ENCODE measurements at places on chromosomes 7 and 10. TPM values are rescaled to one million over a fixed set of nuclear protein-coding genes. Genes with fewer than 3 reads are reported as not detected.

DNA sequence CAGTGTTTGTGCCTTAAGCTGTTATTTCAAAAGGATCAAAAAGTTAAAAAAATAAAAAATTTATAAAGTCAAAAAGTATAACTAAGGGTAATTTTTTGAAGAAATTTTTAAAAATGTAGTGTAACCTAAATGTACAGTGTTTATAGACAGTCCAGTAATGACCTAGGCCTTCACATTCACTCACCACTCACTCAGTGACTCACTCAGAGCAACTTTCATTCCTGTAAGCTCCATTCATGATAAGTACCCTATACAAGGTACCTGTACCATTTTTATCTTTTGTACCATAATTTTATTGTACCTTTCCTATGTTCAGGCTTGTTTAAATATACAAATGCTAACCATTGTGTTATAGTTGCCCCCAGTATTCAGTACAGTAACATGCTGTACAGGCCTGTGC is 21.5 kb downstream of the DNAJC9 start:
- H3K4me1 ChIP-seq = no peaks in the 10 kb centered on the region
- H3K27me3 ChIP-seq = no peaks in the 10 kb centered on the region
- no peak overlapping the region for H3K27ac ChIP-seq
- H3K36me3 ChIP-seq = peaks cover 1% of the 10 kb centered on the region
- no peak overlapping the region for H3K4me3 ChIP-seq

DNA sequence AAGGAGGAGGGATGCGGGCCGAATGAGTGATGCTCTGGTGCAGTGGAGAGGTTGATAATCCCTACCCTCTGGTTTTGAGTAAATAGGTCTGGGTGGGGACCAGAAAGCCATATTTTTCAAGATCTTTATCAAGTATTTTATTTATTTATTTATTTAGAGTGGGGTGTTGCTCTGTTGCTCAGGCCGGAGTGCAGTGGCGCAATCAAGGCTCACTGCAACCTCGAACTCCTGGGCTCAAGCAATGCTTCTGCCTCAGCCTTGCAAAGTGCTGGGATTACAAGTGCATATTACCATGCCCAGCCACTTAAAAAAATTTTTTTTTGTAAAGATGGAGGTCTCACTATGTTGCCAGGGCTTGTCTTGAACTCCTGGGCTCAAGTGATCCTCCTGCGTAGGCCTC is 21.6 kb downstream of the SVIL start:
- H3K27ac ChIP-seq = no peak overlapping the region
- H3K36me3 ChIP-seq = peaks cover 22% of the 10 kb centered on the region
- H3K27me3 ChIP-seq = no peaks in the 10 kb centered on the region
- DNase-seq = no peak
- H3K4me3 ChIP-seq = no peak overlapping the region

GRCh38 chr7:14821757-14822480 is 80.6 kb downstream of the DGKB start:
- no peaks in the 10 kb centered on the region for H3K4me1 ChIP-seq
- no peaks in the 10 kb centered on the region for H3K36me3 ChIP-seq
- H3K27me3 ChIP-seq = no peaks in the 10 kb centered on the region
- no peak for DNase-seq
- H3K27ac ChIP-seq = no peak overlapping the region

DNA sequence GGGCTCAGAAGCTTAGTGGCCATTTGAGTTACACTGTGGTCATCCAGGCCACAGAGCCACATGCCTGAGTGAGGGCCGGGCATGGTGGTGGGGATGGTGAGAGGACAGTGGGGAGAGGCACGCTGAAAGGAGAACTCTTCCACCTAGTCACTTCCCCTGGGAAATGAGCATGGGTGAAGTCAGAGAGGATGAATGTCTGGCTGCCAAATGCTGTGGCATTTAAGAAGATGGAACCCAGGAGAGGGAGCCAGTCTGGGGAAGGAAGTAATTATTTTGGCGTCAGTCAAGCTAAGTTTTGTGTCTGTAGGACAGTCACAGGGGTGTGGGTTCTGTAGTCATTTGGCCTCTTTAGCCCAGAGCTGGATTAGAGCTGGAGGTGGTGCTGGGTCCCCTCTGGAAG is 86.0 kb upstream of the PODXL start:
- H3K4me3 ChIP-seq = no peak overlapping the region
- DNase-seq = no peak
- peaks cover 2% of the 10 kb centered on the region for H3K27me3 ChIP-seq
- no peaks in the 10 kb centered on the region for H3K4me1 ChIP-seq

GRCh38 chr7:1106063-1106792 is 18.3 kb downstream of the GPER1 start:
- H3K27me3 ChIP-seq = no peaks in the 10 kb centered on the region
- no peak for DNase-seq
- no peaks in the 10 kb centered on the region for H3K36me3 ChIP-seq
- H3K4me3 ChIP-seq = no peak overlapping the region
- H3K27ac ChIP-seq = no peak overlapping the region
- peaks cover 22% of the 10 kb centered on the region for H3K4me1 ChIP-seq

- no peak for DNase-seq
- no peaks in the 10 kb centered on the region for H3K36me3 ChIP-seq
These were observed 13.7 kb upstream of the USP6NL start for GRCh38 chr10:11625019-11625735.

- no peak overlapping the region for H3K4me3 ChIP-seq
- DNase-seq = no peak
- H3K4me1 ChIP-seq = peaks cover 6% of the 10 kb centered on the region
- no peak overlapping the region for H3K27ac ChIP-seq
These were observed 68.9 kb upstream of the ADO start for GRCh38 chr10:62735464-62736167.

GRCh38 chr7:1494866-1495563 is 9.2 kb downstream of the INTS1 start:
- no peak overlapping the region for H3K4me3 ChIP-seq
- H3K27me3 ChIP-seq = no peaks in the 10 kb centered on the region
- no peaks in the 10 kb centered on the region for H3K4me1 ChIP-seq
- no peak for DNase-seq
- H3K36me3 ChIP-seq = peaks cover 24% of the 10 kb centered on the region
- no peak overlapping the region for H3K27ac ChIP-seq

DNA sequence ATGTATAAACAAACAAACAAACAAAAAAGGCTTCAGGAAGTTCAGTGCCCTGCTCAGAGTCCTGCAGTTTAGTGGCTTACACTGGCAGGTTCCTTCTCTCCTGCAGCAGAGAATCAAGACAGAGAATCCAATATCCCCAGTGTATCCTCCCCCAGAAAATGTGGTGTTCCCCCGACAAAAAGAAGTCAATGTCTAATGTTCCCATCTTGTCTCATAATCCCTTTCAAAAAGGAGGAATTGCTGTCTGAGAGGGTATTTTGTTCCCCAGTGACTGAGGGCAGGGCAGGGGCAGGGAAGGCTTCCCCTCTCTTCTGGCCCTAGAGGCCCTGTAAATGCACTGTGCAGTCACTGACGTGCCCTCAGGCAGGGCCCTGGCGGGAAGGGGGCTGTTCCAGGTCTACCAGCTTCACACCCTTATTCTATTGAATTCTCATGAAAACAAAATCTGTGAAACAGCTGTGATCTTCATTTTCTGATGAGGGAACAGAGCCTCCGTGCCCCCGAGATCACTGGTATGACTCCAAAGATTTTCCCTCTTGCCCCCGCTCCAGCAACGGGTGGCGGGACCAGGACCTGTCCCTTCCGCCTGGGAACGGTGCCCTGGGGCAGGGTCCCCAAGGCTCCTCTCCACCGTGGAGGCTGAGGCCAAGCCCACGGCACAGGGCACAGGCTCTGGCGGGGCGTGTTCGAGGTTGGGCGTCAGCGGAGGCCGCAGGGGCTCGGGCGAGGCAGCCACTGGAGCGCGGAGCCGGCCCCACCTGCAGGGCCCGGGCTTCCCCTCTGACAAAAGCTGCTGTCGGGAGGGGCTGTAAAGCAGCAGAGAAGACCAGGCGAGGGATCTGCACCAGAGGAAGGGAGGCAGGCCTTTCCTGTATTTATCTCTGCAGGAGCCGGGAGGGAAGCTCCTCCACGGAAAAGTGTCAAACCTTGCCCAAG is 13.4 kb upstream of the WDFY4 start:
- H3K27ac ChIP-seq = no peak overlapping the region
- H3K27me3 ChIP-seq = no peaks in the 10 kb centered on the region
- H3K4me1 ChIP-seq = no peaks in the 10 kb centered on the region
- DNase-seq = no peak
- H3K36me3 ChIP-seq = no peaks in the 10 kb centered on the region
- H3K4me3 ChIP-seq = no peak overlapping the region

GRCh38 chr7:50427518-50427917 is 22.6 kb downstream of the FIGNL1 start:
- no peak overlapping the region for H3K4me3 ChIP-seq
- no peaks in the 10 kb centered on the region for H3K4me1 ChIP-seq
- no peak overlapping the region for H3K27ac ChIP-seq
- no peaks in the 10 kb centered on the region for H3K36me3 ChIP-seq

DNA sequence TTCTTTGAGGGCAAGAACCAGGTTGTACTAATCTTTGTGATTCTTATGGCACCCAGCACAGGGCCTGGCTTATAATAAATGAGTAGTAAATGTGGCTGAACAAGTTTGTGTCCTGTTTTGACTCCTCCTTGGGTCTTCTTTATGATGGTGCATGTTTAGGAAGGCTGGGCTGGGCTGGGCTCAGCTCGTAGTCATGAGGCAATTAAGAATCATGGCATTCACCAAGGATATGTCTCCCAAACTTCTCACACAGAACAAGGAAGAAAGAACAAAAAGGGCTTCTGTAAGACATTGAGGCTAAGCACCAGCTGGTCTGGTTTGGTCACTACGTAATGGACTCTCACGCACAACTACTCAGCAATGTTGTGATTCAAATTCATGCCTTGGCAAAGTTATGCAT is 30.5 kb upstream of the YAE1 start:
- no peak overlapping the region for H3K4me3 ChIP-seq
- H3K36me3 ChIP-seq = no peaks in the 10 kb centered on the region
- no peaks in the 10 kb centered on the region for H3K4me1 ChIP-seq
- no peaks in the 10 kb centered on the region for H3K27me3 ChIP-seq

DNA sequence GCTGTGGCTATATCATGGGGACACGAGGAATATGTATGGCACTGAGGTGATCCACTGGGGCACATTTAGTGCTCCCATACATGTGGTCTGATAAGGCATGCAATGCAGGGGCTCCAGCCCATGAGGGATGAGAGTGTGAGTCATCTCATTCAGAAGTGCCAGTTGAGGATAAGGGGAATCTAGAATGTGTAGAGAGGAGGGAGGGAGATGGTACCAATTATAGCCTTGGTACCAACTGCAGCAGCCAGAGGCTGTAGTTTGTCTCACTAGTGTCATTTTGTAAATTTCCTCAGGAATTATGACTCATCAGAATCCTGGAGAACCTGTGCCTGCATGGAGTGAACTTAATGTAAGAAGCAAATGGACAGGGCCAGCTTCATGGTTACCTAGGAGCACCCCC is 46.2 kb downstream of the LAMB4 start:
- no peaks in the 10 kb centered on the region for H3K27me3 ChIP-seq
- H3K4me1 ChIP-seq = peaks cover 2% of the 10 kb centered on the region
- H3K4me3 ChIP-seq = no peak overlapping the region

GRCh38 chr7:94431619-94432280 is 37.1 kb downstream of the COL1A2 start:
- H3K27me3 ChIP-seq = peaks cover 14% of the 10 kb centered on the region
- no peak for DNase-seq
- H3K27ac ChIP-seq = no peak overlapping the region
- no peaks in the 10 kb centered on the region for H3K36me3 ChIP-seq
- H3K4me1 ChIP-seq = no peaks in the 10 kb centered on the region

DNA sequence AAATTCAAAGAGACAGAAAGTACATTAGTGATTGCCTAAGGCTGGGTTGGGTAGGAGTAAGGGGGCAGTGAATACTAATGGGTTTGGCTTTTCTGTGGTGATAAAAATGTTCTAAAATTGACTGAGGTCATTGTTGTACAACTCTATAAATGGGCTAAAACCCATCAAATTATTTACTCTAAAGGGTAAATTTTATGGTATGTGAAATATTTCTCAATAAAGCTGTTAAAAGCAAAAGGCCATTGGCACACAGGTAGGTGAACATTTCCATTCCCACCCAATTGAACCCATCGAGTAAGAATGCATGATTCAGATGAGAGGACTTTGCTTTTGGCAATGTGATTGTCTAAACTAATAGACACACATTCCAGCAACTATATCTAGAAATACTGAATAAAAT is 579.4 kb downstream of the GATA3 start:
- H3K36me3 ChIP-seq = no peaks in the 10 kb centered on the region
- H3K27ac ChIP-seq = no peak overlapping the region
- no peaks in the 10 kb centered on the region for H3K4me1 ChIP-seq
- no peak overlapping the region for H3K4me3 ChIP-seq
- H3K27me3 ChIP-seq = peaks cover 1% of the 10 kb centered on the region

DNA sequence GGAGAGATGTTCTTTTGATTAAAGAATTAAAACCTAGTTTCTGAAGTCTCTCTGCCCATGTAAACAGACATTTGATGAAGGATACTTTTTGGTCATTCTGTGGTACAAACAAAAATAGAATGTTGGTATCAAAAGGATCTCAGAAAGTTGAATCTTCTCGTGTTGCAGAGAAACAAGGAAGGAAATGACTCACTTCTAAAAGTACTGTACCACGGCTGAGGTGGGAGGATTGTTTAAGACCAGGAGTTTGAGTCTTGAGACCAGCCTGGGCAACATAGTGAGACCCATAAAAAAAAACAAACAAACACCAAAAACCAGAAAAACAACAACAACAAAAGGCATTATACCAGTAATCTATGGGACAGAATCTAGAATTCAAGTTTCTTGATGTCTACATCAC is 69.7 kb downstream of the PRSS58 start:
- H3K27ac ChIP-seq = no peak overlapping the region
- no peaks in the 10 kb centered on the region for H3K36me3 ChIP-seq
- no peak for DNase-seq
- no peak overlapping the region for H3K4me3 ChIP-seq
- peaks cover 17% of the 10 kb centered on the region for H3K27me3 ChIP-seq

- peaks cover 2% of the 10 kb centered on the region for H3K36me3 ChIP-seq
- DNase-seq = peak; percentile 46
- peak overlapping the region; percentile 70 for H3K4me3 ChIP-seq
- H3K27me3 ChIP-seq = no peaks in the 10 kb centered on the region
These were observed 1.1 kb downstream of the EPHA1 start for GRCh38 chr7:143407287-143408251.

- H3K4me1 ChIP-seq = peaks cover 15% of the 10 kb centered on the region
- no peak for DNase-seq
- peaks cover 27% of the 10 kb centered on the region for H3K36me3 ChIP-seq
- no peak overlapping the region for H3K27ac ChIP-seq
These were observed 27.0 kb downstream of the GTF2I start for GRCh38 chr7:74684473-74684872.

GRCh38 chr7:71548746-71549145 is 416.8 kb downstream of the GALNT17 start:
- no peak for DNase-seq
- H3K36me3 ChIP-seq = no peaks in the 10 kb centered on the region
- no peak overlapping the region for H3K27ac ChIP-seq
- H3K4me1 ChIP-seq = no peaks in the 10 kb centered on the region
- H3K4me3 ChIP-seq = no peak overlapping the region

- no peaks in the 10 kb centered on the region for H3K4me1 ChIP-seq
- no peak overlapping the region for H3K27ac ChIP-seq
- no peak overlapping the region for H3K4me3 ChIP-seq
- DNase-seq = no peak
These were observed 673.9 kb downstream of the PHTF2 start for GRCh38 chr7:78472519-78472918.

Gene CNNM1
- 0.57 TPM for total RNA-seq

Gene ATP5F1C
- 256 TPM for total RNA-seq

Gene PPIF
- 56.7 TPM for total RNA-seq

Gene HGF
- not detected for total RNA-seq

Gene DNAH11
- total RNA-seq = 1.3 TPM

Gene WNT2
- not detected for total RNA-seq

Gene PLXDC2
- total RNA-seq = not detected

Gene EMX2
- total RNA-seq = not detected

Gene CREB3L2
- total RNA-seq = 25.7 TPM

Gene SLK
- 32.4 TPM for total RNA-seq

Measured in activated CD4-positive, alpha-beta T cell treated with anti-CD3 and anti-CD28 coated beads, Interleukin-2, amount 10 ng/mL, durations not matched to agents 7 days and 5 days (primary cell).